Posterior cingulate gyrus (tissue), 11 donors: ENCODE measurements at places on chromosomes 16 and 17.

DNA sequence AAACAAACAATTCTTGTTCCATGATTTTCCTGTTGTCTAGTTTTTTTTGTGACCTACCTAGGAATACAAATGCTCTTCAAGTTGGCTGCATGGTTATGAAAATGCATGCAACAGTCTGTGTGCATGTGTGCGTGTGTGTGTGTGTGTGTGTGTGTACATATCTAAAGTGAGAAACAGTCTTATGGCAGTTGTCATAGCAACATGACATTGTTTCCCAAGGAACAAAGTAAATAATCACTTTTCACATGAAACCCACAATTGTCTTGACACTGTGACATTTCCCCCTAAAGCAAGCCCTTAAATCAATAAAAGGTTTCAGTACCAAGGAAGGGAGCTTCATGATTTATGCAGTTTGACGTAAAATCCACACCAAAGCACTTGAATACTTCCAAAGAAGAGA is 758.4 kb downstream of the CDH8 start:
- no peak for DNase-seq

DNA sequence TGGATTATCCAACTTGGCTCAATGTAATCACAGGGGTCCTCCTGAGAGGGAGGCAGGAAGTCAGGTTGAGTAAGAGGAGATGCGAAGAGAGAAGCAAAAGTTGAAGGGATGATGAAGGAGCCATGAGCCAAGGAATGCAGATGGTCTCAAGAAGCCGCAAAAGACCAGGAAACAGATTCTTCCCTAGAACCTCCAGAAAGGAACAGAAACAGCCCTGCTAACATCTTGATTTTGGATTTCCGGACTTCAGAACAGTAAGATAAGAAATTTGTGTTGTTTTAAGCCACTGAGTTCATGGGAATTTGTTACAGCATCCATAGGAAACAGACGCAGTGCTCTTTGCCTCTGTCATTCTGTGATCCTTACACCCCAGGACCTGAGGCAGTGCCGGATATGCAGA is 26.8 kb downstream of the CMTR2 start:
- DNase-seq, result no peak

- no peak for DNase-seq
Measured at GRCh38 chr16:57403965-57404817, at the start of gene CCL17. Gene CCL17 (plus strand): TSS chr16:57404767. CDS start chr16:57413933, 9,166 bp downstream.

GRCh38 chr16:1403036-1403435 is 11.5 kb downstream of the UNKL start:
- no peak for DNase-seq

- DNase-seq, result no peak
Measured at GRCh38 chr16:80040814-80041213, 440.3 kb upstream of the MAF start.

DNA sequence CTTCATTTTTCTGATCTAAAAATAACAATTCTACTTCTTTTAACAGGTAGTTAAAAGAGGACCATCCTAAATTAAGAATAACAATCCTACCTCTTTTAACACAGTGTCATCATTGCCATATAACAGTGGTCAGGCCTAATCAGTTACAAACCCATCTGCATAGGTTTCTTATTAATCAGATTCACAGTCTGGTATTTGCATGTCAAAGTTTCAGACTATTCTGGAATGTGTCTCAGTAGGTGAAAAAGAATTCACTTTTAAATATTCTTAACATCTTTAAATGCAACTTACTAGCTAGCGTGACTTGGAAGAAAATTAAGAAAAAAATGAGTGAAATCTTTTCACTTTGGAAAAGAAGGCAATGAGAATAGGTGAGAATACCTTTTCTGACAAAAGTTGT is 6.8 kb upstream of the KRT12 start:
- DNase-seq, result no peak

- DNase-seq, result no peak
Measured at GRCh38 chr16:18836702-18837101, 35.4 kb upstream of the ARL6IP1 start.

DNA sequence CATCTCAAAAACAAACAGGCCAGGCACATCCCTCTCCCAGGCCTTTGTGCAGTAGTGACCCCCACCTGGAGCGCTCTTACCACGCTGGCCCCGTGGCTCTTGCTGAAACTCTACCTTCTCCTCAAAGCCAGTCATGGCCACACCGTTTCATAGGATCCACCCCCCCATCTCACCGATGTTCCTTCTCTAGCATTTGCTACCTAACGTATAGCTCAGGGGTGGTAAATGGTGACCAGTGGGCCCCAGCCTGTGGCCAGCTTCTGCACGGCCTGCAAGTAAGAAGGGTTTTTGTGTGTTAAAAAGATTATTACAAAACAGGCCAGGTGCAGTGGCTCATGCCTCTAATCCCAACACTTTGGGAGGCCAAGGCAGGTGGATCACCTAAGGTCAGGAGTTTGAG is 43.8 kb downstream of the RMI2 start:
- DNase-seq, result no peak

GRCh38 chr16:19210280-19210924 is 42.4 kb downstream of the SYT17 start:
- no peak for DNase-seq

DNA sequence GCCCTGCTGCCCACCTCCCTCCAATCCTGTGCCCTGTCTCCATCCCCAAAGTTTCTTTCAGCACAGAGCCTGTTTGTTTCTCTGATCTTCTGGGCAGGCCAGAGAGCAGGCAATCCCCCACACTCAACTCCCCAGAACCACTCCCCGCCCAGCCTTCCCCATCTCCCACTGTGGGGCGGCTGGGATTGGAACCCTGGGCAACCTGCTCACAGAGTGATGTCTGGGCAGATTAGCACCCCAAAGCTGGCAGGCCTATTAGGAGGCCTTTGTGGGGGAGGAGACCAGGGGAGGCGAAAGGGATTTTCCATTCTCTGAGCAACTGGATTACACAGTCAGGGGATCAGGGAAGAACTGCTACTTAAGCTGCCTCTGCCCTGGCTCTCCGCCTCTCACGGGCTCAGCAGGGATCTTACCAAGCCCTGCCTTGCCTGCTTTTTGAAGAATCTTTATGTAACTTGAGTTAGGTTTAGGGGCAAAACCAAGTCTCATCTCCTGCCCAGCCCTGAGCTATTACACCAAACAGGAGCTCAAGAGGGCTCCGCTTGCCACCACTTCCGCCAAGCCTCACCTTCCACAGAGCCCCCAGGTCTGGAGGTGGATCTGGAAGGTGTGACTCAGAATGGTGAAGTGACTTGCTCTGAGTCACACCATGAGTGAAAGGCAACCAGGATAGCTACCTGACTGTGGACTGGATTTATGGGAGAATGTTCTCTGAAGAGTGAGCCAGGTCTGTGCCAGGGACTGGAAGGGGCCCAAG is 16.0 kb upstream of the LHX1 start:
- no peak for DNase-seq

- DNase-seq, result no peak
Measured at GRCh38 chr17:65064452-65065019, 8.0 kb upstream of the GNA13 start.

DNA sequence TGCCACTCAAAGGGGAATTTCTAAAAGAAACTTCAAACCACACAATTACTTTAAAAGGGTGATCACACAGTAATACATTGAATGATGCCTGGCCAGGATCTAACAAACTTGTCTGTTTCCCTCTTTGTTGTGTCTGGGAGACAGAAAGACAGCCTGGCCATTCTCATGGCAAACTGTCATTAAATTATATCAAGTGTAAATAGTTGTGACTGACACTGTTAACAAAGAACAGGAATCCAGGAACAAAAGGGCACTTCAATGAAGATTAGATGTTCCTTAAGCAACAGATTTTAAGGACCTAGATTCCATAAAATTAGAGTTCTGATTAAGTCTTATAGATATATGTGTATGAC is 383.6 kb downstream of the KCNJ2 start:
- no peak for DNase-seq

DNA sequence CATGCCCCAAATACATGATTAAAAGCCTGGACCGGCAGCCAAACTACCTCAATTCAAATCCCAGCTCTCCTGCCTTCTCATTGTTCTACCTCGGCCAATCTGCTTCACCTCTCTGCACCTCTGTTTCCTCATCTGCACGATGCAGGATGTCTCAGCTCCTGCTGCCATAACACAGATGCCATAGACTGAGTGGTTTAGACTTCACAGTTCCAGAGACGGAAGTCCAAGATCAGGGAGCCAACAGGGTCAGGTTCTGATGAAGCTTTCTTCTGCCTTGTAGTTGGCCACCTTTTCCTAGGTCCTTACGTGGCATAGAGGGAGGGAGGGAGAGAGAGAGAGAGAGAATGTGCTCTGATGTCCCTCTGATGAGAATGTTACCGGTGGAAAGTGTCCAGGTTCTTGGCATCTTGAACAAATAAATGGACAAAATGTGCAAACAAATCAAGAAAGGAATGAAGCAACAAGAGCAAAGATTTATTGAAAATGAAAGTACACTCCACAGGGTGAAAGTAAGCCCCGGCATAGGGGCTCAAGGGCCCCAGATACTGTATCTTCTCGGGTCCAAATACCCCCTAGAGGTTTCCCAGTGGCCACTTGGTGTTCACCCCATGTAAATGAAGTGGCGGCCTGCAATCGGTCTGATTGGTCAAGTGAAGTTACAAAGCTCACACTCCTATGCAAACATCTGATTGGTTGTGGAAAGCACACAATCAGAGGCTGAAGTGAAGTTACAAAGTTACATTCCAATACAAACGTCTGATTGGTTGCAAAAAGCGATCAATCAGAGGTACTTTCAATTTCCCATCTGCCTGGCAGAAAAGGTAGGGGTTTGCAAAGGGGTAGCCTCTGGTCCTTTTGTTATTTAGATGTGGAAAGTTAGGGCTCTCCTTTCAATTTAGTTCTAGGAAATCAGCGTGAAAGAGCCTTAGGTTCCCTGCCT is 43.3 kb upstream of the ZCCHC14 start:
- peak; percentile 26 for DNase-seq

GRCh38 chr17:4019275-4019674 is 55.0 kb upstream of the ATP2A3 start:
- DNase-seq, result no peak

DNA sequence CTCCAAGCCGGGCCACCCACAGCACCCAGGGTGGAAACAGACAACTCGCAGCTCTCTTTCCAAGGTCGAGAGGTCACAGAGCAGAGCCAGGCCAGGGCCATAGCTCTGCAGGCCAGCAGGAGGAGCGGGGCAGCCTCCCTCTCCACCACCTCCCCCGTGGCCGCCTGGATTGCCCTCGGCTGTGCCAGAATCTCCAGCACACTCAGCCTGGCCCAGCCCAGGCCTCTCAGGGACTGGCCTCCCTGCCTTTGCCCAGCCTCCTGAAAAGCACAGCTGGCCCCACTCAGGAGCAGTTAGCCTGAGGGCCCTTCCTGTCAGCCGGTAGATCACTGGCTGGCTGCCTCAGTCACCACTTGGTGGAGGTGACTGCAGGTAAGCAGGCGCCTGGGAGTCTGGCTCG is 85.8 kb upstream of the SEC14L1 start:
- no peak for DNase-seq

DNA sequence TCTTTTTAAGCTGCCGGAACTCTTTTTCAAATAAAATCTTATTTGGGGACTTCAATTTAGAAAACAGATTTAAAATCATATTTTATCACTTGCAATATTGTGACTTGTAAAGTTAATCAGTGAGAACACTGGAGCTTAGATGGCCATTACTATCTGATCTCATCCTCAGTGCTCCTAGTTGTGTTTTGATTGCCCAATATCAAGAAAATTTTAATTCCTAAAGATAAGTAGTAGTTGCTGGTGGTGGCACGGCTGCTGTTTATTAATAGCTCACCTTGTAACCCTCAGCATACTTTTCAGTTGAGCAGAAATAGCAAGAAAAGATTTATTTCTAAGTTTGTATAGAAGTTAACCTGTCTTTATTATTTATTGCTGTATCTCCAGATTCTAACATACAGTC is 124.0 kb downstream of the NLK start:
- no peak for DNase-seq

DNA sequence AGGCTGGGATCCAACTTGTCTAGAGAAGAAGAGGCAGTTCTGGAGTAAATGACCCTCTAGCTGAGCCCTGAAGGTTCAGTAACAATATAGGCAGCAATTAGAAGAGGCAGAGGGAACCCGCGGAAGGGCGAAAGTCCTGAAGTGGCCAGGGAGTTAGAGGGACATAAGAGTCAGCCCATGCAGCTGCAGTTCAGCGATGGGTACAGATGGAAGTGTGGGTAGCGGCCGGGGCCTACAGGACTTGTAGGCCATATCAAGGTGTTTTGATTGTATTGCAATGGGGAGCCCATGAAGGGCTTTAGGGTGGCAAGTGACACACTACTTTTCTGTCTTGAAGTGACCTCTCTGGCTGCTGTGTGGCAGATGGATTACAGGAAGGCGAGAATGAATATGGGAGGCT is 3.0 kb downstream of the ELAC2 start:
- DNase-seq, result no peak

DNA sequence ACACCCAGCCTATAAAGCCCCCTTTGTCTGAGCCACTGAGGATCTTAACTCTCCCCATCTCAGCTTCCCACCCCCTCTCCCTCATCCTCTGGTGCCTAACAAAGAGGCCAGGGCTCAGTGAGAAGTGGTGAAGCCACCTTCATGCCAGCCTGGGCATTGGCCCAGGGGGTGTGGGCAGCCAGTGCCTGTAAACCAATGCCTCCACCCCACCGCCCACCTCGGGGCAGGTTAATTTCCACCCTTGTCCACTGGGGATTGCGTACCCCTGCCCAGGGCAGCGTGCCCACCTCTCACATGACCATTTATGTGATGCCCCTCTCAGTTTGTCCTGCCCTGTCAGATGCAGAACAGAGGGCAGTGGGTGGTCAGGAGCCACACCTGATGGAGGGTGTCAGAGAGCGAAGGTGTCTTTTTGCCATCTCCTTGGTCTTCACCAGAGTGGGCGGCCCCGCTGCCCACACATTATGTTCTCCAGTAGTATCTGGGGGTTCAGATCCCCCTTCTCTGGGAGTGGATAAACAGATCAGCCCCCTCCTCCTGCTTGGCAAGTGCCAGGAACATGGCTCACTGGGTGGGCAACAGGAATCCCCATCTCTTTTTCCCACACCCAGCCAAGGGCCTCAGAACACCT is 10.1 kb upstream of the ARHGAP23 start:
- no peak for DNase-seq

DNA sequence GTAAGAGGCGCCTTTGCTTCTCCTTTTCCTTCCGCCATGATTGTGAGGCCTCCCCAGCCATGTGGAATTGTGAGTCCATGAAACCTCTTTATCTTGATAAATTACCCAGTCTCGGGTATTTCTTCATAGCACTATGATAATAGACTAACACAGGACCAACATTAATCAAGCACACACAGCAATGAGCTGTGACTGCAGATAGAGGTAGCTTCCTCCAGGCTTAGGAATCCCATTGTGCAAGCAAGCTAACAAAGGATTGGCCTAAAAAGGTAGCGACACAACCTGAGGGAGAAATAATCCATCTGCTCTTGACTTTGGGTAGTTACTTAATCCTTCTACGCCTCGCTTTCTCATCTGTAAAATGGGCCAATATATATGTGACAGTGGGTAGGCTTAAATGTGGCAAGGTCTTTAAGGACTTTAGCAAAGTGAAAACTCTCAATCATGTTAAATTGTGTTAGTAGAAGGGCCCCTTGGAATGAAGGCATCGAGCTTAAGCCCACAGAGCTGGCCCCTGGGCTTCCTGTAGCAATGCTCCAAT is 393.6 kb downstream of the SOX9 start:
- DNase-seq, result no peak
